ENCODE measurements at places on chromosomes 7 and 10.
A peak's percentile ranks its signal among the peaks of the same experiment; 100 is the strongest.

DNA sequence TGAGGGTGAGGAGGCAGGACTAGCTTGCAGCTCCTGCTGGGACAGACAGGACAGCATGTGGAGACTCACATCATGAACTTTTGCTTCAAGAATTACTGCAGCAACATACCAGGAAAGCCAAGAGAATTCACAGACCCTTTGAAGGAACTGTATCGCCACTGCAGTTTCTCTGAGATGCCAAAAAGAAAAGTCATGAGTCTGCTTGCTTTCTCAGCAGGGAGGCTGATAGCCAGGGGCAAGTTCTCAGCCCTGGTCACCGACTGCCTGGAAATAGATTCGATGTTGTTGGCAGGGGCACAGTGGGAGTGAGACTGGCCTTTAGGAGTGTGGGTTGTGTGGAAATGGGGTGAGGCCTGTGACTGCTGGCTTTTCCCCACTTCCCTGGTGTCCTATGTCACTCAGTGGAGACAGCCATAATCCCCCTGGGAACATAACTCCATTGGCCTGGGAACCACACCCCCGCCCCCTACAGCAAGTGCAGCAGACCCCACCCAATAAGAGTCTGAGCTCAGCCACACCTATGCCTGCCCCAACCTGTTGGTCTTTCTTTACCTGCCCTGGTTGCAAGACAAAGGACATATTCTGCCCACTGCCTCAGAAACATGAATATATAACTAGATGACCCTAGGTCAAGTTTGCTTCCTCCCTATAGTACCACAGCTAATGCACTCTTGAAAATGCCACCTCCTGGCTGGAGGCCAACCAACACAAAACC lies 1.6 kb upstream of the SAMD9 start:
- DNase-seq: no peak

- no peak for DNase-seq
Observed at GRCh38 chr10:102872163-102872562, 2.9 kb downstream of the AS3MT start.

- no peak for DNase-seq
Observed at GRCh38 chr7:47893721-47894365, 54.4 kb downstream of the PKD1L1 start.

DNA sequence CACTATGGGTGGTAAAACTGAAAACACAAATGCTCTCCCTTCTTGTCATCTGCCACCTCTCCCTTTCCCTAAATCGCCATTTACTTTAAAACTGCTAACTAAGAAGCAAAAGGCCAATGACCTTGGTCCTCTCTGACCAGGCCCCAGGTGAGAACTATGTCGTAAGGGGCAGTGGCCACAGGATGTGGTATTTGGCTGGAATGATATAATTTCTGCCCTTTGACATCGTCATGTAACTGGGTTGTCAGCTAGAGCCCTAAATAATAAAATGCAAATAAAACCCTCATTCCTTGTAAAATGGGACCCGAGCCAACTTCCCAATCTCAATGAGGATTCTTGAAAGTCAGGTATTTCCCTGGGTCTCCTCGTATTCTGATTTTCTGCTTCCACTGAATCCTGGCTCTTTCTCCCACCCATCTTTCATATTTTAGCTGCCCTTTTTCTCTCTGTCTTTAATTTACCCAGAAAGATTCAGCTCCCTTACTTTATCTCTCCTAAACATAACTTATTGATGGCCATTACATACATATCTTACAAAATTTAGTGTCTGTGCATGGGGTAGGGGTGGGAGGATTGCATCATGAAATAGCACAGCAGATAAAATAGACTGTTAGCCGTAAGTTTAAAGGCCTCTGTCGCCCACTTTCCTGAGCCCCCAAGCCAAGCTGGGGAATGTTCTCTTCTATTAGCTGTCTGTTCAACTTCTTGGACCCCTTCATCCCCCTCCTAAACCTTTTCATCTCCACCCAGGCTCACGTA lies 3.2 kb upstream of the EEPD1 start:
- DNase-seq: no peak

- DNase-seq: no peak
Observed at GRCh38 chr7:102925976-102926782, 13.4 kb downstream of the LRRC17 start.

GRCh38 chr10:84317174-84317573 lies 11.2 kb upstream of the CCSER2 start:
- DNase-seq: no peak

- DNase-seq: no peak
Observed at GRCh38 chr10:102801978-102802377, 35.2 kb downstream of the CYP17A1 start.

- no peak for DNase-seq
Observed at GRCh38 chr10:28411648-28412047, 108.8 kb upstream of the MPP7 start.

DNA sequence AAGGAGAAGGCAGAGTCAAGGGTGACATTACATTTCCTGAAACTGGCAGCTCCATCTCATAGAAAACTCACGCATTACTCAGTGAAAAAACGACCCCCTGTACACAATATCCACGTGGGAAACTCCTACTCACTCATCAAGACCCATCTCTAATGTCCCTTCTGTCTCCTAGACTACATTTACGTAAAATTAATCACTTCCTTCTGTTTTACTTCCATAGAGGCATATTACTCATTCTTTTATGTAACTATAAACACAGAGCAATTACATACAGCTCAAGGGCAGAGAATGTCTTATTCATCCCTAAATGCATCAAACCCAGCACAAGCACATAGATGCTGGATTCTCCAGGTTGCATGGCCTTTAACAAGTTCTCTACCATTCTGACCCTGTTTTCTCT lies 281.8 kb downstream of the KCNMA1 start:
- no peak for DNase-seq

- DNase-seq: peak; percentile 53
Observed at GRCh38 chr7:30863706-30864035, 48.0 kb upstream of the AQP1 start.

GRCh38 chr7:136058546-136058945 lies 81.4 kb upstream of the MTPN start:
- peak; percentile 39 for DNase-seq

DNA sequence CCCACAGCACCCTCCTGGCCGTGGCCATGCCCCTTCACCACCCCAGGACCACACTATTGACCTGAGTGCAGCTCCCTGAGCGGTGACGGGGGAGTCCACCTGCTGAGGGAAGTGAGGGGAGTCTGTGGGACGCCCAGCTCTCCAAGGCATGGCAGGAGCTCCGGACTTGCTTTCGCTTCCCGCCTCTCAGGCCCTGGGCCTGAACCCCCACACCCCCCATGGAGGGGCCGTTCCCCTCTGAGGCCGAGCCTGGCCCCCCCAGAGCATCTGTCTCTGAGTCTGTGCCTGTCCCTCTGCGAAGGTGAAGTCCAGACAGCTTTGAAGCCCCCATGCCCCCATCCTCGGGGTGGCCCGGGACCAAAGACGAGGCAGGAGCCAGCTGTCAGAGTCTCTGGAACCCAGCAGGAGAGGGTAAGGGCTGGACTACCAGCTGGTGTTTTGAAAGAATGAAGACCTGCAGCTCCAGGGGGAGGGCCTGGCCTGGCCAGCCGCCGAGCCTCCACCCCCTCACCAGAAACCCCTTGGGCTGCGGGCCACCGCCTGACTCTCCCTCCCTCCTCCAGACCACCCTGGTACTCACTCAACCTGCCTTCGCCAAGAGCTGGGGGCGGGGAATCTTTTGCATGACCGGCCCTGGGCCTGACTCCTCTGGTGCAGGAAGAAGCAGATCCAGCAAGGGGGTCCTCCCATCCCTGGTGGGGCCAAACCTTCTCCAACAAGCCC lies 114.0 kb downstream of the PDGFA start:
- DNase-seq: no peak

DNA sequence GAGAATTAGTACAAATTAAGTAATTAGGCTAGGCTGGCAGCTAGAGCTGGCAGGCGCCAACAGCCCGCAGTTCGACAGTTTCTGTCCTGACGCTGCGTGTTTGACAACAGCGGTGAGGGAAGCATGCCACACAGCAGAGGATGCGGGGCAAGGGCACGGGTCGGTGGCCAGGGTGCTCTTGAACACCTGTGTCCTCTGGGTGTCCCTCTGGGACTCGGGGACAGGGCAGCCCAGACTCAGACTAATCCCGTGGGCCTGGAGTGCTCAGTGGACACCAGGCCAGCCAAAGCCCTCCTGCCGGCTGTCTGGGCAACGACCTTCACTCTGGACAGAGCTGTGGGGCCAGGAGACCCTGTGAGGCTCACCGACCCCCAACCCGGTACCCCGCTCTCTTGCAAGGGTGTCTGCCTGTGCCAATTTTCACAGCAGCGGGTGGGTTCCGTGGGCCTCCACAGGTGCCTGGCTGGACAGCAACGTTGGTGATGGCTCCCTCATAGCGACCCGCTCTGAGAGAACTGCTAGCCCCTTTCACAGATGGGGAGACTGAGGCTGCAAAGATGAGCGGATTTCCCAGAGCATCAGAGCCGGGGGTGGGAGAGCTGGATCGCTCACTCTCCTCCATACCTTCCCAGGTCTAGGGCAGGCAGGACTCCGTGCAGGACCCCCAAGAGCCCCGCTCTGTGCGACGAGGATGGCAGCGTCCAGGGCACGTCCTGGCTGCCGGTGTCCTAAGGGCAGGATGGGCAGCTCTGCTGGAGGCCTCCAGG lies 48.5 kb downstream of the FOXL3 start:
- DNase-seq: no peak

GRCh38 chr10:64277536-64277935 lies 756.3 kb downstream of the REEP3 start:
- DNase-seq: no peak

DNA sequence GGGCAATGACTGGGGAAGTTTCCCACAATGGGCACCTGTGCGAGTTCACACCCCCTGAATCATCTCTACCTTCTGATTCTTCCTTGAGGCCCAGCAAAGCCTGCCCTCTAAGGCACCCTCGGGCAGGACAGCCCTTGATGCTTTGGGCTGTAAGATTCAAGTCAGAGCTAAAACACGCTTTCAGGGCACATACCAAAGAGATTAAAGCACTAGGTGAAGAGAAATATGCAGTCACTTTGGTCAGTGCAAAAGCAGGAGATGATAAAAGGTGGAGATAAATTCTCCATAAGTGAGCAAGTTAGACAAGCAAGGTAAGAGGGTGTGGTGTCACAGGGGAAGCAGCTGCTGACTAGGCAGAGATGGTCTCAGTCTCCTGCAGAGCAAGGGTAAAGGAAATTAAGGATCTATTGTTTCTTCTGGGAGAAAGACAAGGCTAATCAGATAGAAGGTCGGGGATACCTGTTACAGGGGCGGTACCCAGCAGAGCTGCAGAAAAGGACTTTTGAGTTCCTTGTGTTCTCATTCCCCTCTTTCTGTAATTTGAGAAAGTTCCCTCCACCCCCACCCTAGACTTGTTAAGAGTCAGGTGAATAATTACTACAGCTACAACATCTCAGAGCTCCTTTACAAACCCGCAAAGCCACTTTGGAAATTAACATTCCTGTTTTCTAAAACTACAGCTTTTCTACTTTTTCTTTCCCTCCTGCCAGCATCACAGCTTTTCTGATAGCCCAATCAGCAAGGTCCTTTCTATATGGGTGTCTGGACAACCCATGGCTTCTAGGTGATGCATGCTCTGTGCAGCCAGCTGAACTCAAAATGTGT lies 26.4 kb downstream of the PDLIM1 start:
- no peak for DNase-seq

DNA sequence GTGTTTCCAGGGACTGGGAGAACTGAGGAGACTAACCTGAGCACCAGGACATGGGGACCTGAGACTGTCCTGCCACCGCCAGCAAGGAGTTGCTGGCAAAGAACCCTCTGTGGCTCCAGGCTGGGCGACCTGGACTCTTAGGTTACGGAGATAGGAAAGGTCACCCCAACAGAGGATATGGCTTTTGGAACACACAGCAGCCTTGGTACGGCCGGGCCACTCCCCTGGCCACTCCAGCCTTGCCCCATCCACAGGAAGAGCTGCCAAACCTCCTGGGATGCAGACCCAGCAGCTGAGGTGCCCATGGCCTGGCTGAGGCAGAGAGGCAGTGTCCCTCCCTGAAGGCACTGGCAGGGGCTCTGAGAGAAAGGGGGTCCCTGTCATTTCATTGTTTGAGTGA lies 137.8 kb downstream of the OAT start:
- DNase-seq: no peak

GRCh38 chr10:31617757-31618156 lies 298.7 kb downstream of the ZEB1 start:
- DNase-seq: no peak

DNA sequence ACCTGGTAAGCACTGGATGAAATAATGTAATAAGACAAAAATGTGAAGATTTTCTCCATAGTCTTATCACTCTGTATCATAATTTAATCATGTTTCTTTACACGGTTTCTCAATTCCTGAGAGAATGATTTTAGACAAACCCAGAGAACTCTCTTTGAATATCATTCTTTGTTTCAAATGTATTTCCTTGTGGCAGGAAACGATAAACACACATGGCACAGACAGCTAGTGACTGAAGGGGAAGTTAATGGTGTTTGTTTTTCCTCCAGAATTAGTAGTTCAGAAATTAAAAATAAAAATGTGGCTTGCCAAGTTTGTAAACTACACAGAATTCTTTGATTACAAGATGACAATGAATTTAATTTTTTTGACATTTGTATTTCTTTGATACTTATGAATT lies 163.7 kb upstream of the PRPS1L1 start:
- no peak for DNase-seq

DNA sequence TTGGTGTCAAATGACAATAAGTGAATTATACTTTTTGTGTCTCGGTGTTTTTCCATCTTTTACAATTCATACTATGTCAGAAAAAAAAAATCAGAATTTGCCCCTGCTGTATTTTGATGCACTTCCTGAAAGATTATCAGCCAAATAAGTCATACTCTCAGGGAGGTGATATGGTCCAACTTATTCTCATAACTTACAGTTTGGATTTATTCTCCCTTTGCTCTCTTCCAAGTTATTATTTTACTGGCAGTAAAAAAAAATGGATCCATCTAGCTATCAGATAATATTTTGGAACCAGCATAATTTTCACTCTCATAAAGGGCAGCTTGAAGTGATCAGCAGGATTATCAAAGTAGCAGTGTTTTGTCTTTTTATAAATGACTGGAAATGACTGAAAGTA lies 337.1 kb downstream of the BMPER start:
- DNase-seq: no peak

DNA sequence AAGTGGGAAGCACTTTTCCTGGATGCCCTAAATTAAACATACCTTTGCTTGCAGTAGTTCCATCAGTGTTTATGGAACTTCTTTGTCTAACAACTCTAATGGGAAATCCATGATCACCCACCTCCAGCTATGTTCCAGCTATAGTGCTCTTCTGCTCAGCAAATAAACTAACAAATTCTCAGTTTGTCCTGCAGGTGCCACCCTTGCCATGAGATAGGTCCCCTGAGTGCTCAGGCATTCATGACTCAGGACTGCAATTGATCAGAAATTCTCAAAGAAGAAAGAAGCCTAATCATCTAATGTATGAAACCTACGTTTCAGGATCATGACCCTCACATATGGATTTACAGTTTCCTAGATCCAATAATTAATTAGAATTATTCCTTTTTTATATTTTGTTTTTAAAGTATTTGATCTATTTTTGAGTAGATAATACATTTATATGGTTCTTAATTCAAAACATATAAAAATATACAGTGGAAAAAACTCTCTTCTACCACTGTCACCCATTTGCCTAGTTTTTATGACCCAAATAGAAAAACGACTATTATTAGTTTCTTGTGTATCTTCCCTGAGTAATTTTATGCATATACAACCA lies 48.7 kb upstream of the DYNC1I1 start:
- peak; percentile 42 for DNase-seq

GRCh38 chr7:28862595-28863272 lies 95.4 kb downstream of the TRIL start:
- DNase-seq: no peak
